Islet precursor cell (in vitro differentiated cells): ENCODE measurements at places on chromosomes 13 and 19.

- DNase-seq: no peak
These were observed 26.0 kb downstream of the CERS1 start for GRCh38 chr19:18869781-18870530.

DNA sequence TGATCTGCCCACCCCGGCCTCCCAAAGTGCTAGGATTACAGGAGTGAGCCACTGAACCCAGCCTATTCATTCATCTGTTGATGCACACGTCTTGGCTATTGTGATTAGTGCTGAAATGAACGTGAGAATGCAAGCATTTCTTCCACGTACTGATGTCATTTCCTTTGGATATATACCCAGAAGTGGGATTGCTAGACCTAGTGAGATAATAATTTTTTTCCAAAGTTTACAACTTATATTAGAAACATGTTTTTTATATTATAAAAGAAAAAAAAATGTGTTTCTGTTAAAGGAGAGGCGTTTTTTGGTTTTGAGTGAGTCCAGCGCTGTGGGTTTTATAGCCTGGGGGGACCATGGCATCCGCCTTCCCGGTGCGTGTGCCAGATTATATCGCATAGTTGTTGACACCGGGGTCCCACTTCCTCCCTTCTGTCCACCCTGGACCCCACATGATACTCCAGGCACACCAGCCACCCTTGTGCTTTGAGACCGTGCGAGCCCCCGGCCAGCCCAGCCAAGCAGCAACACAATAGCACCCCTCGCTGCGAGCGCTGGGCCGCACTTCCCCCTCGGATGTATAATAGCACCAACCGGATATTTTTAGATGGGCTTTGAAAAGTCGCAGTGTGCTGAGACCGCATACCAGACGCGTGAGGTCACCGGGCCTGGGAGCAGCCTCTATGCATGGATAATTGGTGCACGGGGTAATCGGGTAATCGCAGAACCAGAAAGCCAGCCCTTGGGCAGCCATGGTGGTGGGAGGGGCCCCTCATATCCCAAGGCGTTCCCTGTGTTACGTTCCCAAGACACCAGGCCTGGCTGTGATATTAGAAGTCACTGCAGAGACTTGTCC lies 59.6 kb downstream of the MYO9B start:
- DNase-seq: peak; percentile 100

- no peak for DNase-seq
These were observed 72.8 kb upstream of the PCDH8 start for GRCh38 chr13:52921194-52921593.

DNA sequence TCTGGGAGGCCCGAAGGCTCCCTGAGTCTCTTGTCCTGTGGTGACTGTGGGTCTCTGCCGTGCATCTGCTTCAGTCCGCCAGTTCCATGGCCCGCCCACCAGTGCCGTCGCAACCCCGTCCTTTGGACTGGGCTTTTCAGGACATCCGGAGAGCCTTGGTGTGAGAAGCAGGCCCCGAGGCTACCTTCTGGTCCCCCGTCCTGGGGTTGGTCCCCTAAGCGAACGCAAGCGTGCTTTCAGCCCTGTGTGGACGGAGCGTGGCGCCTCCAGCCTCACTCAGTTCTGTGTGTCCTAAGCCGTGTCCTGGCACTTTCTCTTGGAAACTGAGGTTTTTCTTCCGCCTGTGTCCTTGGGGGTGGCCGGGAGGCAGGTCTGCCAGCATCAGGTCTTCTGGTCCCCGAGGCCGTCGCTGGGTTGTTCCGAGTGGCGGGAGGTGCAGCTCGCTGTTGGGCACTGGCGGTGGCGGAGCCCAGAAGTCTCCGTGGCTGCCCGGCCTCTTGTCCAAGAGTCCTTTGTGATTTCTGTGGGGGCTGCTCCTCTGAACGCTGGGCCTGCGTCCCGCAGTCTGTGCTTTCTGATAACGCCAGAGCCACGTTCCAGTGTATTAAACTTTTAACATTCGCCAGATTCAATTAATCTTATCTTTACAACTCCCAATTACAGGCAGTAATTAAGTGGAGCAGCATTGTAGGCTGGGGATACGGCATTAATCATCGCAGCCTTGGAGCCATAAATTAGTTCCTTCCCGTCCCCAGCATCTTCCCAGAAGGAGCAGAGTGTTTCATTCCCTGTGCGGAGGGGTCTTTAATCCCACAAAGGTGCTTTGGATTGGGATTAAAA lies 99.5 kb downstream of the KDM4B start:
- DNase-seq: no peak

- no peak for DNase-seq
These were observed 145.0 kb downstream of the TNFRSF19 start for GRCh38 chr13:23715092-23715761.

DNA sequence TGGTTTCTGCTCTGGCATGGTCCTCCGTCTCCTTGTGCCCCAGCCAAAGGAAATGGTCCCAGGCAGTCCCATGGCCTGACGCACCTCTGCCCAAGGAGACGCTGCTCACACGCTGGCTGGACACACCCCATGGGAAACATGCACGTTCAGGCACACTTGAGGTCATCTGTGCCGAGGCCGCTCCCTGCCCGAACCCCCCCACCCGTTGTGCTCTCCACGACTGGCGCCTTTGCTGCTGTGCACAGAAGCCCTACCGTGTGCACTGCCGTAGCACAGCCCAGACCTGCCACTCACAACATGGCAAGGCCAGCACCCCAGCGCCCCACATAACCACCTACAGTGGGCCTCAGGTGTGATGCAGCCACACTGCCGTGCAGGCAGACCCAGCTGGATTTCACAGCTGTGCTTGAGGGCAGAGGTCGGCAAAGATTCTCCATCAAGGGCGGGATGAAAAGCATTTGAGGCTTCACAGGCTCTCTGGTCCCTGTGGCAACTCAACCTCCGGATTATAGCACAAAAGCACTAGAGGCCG lies 65.7 kb downstream of the SPACA7 start:
- peak; percentile 35 for DNase-seq

DNA sequence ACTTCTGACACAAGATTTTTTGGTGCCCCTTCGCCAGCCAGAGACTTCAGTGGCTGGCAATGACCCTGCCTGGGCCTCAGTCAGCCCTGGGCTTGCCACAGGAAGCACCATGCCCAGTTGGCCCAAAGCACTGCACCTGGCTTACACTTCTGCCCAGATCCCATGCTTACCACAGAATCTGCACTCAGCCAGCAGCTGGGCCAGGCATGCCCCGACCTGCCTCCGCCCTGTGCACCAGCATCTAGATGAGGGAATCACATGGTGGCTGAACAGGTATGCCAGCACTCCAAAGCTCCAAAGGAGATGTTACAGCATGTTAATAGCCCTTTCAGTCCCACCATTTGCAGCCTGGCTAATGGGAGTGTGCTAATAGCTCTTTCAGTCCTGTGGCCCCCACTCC lies 690.9 kb downstream of the SLITRK6 start:
- DNase-seq: peak; percentile 84

DNA sequence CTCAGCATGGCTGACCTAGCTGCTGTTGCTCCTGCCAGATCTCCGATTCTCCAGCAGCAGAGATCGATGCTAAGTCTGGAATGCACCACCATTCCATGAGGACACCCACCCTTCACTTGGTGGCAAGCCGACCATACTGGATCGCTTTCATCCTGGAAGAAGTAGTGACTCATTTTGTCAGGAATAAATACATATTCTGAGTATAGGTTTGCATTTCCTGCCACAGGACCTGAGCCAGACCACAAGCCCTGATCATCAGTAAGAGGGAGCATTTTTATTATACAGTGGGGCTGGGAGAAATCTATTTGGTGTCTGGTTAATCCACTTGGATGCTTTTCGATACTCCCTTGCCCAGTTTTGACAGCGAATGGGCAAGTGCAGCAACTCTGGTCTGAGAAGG lies 10.9 kb upstream of the KCTD15 start:
- DNase-seq: no peak

GRCh38 chr19:58229255-58229639 lies 533 bp downstream of the ZNF544 start:
- peak; percentile 60 for DNase-seq

DNA sequence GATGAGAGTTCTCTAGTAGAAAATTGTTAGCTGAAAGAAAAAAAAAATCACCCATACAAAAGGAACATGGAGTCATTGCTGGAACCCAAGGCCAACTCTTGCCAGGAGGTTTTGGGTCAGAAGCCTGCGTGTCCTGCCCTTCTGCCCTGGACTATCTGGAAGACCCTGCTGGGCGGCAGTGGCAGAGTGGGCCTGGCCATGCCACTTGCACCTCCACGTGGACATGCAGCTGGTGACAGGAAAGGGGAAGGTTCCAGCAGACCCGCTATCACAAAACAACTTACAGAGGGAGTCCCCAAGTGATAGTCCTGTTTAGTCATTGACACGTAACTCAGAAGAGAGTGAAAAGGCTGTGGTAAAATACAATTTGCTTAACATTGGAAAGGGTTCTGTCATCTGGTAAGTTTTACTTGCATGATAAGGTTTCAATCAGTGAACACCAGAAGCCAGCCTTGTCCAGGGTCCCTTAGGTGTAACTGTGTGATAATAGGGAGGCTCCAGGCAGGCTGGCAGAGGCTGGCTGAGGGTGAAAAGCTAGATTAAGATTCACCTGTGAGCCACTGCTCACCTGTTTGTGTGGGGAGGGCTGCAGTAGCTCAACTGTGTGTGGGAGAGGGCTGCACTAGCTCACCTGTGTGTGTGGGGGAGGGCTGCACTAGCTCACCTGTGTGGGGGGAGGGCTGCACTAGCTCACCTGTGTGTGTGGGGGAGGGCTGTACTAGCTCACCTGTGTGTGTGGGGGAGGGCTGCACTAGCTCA lies 47.8 kb downstream of the COL4A2 start:
- DNase-seq: no peak

DNA sequence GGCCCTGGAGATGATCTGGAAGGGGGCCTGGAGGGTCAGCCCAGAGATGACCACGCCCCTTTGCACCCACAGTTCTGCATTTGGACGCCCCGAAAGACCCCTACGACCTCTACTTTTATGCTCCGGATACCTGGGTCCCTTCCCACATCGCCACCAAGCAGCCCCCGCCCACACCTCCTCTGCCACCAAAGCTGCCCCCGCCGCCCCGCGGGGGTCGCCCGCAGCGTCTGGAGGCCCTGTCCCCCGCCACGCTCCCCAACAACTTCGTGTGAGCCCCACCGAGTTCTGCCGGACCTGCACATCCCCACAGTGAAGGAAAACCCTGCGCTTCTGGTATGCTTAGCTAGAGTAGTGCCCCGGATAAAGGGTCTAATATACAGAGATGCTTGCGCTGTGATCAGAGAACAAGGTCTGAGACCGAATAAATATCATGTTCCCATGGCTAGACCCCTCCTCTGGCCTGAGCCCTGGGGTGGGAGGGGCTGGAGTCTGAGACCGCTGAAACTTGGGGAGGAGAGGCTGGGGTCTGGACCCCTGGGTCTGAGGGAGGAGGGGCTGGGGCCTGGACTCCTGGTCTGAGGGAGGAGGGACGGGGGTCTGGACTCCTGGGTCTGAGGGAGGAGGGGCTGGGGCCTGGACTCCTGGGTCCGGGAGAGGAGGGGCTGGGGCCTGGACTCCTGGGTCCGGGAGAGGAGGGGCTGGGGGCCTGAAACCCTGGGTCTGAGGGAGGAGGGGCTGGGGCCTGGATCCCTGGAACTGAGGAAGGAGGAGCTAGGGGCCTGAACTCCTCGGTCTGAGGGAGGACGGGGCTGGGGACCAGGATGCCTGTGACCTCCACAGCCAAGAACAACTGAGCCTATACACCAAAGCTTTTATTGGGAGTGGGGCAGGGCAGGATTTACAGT lies 3.6 kb downstream of the GFY start:
- no peak for DNase-seq

- no peak for DNase-seq
These were observed 4.0 kb downstream of the LENG9 start for GRCh38 chr19:54459282-54460229.

GRCh38 chr19:29294343-29294811 lies 81.4 kb upstream of the UQCRFS1 start:
- no peak for DNase-seq

- peak; percentile 95 for DNase-seq
These were observed 40.8 kb upstream of the RFXAP start for GRCh38 chr13:36778083-36778671.

- no peak for DNase-seq
These were observed 58.0 kb upstream of the IRS2 start for GRCh38 chr13:109844396-109844795.

- DNase-seq: no peak
These were observed 20.3 kb downstream of the GPX4 start for GRCh38 chr19:1123885-1124677.

- DNase-seq: no peak
These were observed 83.9 kb downstream of the ING1 start for GRCh38 chr13:110797230-110797877.

- DNase-seq: no peak
These were observed 77.9 kb upstream of the KCTD15 start for GRCh38 chr19:33718651-33719254.

- no peak for DNase-seq
These were observed 6.3 kb downstream of the LHFPL6 start for GRCh38 chr13:39596685-39597084.

DNA sequence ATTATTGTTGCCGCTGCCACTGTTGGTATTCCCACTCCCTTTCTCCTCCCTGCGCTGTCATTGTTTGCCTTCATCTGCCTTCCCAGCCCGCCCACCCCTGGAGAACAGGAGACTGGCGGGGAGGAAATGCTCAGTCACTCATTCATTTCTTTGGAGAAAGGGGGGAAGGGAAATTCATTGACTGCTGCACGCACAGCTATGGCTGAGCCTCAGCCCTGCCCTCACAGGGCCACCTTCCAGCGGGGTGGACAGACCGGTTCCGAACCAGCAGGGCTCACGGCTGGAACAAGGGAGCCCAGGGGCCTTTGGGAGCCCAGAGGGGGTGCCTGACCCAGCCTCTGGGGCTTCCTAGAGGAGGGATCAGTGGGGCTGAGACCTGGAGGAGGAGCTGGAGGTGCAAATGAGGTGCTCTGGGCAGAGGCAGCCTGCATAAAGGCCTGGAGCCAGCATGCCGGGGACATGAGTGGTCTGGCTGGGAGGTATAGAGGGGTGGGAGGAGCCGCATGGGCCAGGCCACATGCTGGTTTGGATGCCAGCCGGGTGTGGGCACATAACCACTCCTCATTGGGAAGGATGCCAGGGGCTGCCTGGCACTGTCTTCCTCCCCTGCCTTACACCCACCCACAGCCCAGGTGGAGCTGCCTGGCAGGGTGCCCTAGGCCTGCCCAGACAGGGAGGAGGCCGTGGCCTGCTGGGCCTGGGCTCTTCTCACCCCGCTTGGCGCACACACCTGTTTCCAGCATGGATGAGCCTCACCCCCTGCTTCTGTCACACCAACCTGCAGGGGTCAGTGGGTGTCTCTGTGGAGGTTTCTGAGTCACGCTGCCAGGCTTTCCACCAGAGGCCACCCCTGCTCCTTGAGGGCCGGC lies 26.8 kb downstream of the PPP5C start:
- peak; percentile 94 for DNase-seq

DNA sequence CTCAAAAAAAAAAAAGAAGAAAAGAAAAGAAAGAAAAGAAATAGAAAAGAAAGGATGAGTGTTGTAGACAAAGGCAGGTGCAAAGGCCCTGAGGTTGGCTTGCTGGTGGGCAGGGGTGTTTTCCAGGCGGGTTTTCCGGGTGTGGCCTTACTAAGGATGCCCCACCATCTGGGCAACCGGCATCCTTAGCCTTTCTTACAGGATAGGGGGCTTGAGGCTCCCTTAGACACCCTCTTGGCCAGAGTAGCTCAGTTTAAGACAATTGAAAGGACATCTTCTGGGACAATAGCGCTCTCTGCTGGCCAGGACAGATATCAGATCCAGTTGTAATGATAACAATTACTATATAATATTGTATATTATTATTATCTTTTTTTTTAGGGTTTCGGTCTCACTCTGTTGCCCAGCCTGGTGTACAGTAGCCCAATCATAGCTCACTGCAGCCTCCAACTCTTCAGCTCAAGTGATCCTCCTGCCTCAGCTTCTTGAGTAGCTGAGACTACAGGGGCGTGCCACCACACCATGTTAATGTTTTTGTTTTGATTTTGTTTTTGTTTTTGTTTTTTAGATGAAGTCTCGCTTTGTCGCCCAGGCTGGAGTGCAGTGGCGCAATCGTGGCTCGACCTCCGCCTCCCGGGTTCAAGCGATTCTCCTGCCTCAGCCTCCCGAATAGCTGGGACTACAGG lies 1.4 kb upstream of the QTRT1 start:
- DNase-seq: no peak
